GM12864 (cell line): ENCODE measurements at places on chromosomes 1 and 21.

GRCh38 chr1:184082541-184083415 is 31.2 kb downstream of the TSEN15 start:
- no peak for DNase-seq

DNA sequence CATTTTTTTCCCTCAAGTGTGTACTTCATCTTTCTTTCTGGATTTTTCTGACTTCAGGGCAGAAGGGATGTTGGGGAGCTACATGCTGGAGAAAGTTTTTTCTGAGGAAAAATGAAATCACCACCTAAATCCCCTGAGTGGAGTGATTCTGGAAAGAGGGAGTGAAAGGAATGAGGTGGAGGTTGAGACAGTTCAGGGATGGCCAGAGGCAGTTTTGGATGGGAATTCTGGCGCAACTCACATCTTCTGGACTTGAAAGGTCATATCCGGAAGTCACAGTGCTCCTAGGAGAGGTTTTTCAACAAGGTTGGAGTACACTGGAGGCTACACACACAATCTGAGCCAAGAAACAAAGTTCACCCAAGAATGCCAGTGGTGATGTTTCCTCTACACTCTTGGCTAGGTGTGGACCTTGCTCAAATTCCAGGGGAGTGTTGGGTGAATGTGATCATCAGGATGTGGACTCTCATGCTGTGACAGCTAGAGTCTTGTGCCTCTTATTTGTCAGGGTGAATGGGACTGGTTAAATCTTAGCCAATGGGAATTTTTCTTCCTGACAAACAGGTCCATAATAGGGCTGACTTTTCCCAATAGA is 161.5 kb downstream of the HLX start:
- no peak for DNase-seq

GRCh38 chr21:25464275-25464674 is 143.0 kb downstream of the MRPL39 start:
- DNase-seq = no peak

DNA sequence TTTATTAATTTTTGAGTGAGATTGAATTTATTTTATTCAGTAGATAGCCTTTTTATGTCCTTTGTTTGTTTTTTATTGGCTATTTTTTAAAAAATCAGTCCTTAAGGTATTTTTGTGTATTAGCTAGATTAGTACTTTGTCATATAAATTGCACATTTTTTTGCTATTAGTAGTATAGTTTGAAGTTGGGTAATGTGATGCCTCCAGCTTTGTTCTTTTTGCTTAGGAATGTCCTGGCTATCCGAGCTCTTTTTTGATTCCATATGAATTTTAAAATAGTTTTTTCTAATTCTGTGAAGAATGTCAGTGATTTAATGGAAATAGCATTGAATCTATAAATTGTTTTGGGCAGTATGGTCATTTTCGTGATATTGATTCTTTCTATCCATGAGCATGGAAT is 80.4 kb downstream of the MAN1A2 start:
- DNase-seq = no peak

- DNase-seq = no peak
Observed at GRCh38 chr1:61448914-61449313, 276.0 kb downstream of the TM2D1 start.

DNA sequence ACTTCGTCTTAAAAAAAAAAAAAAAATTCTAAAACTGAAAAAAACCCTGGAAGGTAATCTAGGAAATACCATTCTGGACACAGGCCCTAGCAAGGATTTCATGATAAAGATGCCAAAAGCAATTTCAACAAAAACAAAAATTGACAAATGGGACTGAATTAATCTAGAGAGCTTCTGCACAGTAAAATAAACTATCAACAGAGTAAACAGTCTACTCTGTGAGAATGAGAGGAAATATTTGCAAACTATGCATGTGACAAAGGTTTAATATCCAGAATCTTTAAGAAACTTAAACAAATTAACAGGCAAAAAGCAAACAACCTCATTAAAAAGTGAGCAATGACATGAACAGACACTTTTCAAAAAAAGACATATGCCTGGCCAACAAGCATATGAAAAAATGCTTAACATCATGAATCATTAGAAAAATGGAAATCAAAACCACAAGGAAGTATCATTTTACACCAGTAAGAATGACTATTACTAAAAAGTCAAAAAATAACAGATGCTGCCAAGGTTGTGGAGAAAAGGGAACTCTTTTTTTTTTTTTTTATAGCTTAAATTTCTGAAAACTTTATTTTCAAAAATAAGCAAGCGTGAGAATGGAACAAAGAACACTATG is 29.4 kb upstream of the RNPC3 start:
- DNase-seq = no peak

DNA sequence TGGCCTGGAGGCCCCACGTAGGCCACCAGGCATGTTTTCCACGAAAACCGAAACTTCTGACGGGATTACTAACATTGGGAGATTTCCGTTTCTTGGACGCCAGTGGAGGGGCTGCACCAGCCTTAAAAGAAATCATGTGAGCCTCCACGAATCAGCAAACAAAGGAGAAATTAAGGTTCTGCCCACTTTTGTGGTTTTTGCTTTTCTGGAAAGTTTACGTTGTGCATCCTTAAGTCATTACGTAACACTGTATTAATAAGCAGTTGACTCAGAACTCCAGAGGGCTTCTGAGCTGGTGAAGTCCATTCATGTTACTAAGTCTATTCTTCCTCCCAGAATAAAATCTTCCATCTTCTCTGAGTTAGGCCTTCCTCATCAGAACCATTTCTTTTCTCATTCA is 168.5 kb downstream of the PSMG1 start:
- no peak for DNase-seq

DNA sequence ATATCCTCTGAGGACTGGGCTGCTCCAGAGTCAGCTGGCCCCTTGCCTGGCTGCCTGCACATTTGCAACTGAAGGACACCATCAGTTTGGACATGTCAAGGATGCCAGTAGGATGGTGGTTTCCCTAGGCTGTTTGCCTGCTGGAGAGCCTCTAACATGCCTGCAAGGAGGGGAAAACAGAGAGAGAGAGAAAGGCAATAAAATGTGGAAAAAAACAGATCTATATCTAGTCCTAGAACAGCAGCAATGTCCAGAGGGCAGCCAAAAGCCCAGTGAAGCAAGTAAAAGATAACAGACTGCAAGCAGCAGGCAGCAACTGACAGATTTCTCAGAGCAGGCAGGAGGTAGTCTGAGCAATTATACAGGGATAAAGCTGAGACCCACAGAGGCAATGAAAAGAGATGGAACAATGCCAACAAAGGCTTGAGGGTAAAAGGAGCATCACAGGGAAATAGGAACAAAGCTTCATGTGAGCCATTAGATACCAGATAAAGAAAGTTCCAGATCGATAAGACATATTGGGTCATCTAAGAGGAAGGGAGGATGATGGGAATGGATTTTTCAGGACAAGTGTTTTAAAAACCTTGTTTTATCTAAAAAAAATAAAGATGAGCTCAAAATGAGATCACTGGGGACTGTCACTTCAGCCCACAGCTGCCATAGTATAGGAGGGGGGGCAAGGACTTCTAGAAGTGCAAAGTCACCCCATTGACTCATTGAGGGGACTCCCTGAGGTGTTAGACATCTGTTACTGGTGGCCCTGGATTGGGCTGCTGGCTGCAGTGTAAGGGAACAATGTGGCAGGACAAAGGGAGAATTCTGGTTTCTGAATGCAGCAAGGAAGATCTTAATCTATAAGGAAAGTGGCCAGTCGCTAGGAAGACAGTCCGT is 38.6 kb upstream of the GADD45A start:
- DNase-seq = no peak

DNA sequence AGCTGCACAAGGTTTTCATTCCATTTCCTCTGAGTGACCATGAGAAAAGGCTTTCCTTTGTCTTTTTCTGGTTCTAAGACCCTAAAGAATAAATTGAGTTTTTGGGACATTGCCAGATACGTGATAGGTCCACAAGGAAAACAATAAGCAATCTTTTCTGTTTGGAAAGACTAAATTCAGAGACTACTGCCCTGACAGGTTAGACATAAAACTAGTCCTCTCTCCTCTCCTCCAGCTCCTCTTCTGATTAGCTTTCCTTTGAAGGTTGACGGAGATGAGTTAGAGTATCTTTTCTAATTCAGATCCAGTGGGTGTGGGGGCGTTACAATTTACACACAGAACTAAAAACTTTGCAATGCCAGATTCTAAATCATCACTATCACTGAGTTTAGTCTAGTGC is 57.8 kb upstream of the C1orf53 start:
- no peak for DNase-seq

- no peak for DNase-seq
Observed at GRCh38 chr1:150009604-150010392, 728 bp downstream of the OTUD7B start.

DNA sequence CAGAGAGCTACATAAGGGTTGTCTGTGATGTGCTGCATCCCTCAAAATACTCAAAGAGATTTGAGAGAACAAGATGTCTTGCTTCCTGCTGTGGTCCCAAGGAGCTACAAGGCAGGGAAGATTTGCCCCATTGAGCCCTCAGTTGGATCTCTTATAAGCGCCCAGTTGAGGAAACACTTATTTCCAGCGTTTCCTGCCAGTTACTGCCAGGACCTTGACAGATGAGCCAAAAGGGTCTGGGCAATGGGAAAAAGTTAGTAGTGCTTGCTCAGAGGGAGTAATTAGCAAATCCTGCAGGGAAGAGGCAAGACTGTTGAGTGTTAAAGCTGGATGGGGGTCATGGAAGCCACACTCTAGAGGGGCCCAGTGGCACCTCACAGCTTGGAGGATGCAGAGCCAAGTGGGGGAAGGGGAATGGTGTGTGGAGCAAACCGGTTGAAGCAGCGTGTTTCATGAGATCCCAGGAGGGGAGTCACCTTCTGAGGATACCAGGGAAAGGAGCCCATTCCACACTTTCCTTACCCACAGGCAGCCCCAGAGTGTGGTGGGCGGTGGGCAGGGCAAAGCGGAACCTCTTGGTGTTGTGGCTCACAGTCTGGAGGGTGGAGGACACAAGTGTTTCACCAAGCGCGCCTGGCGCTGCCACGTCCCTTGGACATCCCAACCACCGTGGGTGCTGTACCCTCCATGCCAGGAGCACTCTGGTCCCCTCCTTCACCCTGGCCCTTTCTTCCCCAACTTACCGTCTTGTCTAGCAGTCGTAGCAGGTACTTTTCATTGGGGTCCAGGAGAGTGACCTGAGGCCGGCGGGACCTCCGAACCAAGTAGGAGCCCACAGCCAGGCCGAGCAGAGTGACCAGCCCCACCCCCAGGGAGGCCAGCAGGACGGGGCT is 805 bp downstream of the CYB5R1 start:
- no peak for DNase-seq
